Small intestine (tissue), 16 donors: ENCODE measurements at places on chromosomes 2 and 18.

DNA sequence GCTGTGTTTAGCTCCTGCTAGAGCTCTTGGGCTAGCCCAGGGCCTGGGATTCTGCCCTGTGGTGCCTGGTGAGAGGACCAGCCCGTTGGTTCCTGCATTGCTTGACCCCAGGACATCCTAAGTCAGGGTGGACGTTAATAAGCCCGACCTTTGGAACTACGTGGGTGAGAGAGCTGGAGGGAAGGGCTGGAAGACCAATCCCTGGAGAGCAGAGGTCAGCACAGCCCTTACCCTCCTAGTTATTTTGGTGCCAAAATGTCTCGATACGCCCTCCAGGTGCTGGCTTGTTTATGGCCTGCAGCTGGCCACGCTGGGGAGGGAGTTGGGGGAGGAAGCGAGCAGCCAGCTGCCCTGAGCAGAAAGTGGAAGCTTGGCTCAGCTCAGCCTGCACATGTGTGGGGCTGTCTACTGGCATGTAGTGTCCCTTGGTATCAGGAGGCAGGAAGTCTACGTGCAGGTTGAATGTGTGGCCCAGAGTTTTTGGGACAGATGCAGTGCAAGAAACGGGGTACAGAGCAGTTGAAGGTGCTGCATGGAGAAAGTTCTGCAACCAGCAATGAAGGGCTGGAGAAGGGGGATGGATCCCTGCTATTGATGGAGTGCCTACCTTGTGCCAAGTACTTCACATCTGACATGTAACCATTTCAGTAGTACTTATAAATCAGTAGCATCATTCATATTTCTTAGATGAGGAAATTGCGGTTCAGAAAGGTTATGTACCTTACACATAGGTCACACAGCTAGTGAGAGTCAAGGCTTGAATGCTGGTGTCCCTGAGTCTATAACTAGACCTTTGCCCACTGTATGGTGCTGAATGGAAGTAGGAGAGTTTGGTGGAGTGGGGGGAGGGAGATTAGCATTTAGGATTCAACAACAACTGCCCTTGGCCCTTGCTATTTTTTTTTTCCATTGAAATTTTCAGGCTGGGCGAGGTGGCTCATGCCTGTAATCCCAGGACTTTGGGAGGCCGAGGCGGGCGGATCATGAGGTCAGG lies 5.0 kb upstream of the DGKD start:
- DNase-seq = peak; percentile 81

DNA sequence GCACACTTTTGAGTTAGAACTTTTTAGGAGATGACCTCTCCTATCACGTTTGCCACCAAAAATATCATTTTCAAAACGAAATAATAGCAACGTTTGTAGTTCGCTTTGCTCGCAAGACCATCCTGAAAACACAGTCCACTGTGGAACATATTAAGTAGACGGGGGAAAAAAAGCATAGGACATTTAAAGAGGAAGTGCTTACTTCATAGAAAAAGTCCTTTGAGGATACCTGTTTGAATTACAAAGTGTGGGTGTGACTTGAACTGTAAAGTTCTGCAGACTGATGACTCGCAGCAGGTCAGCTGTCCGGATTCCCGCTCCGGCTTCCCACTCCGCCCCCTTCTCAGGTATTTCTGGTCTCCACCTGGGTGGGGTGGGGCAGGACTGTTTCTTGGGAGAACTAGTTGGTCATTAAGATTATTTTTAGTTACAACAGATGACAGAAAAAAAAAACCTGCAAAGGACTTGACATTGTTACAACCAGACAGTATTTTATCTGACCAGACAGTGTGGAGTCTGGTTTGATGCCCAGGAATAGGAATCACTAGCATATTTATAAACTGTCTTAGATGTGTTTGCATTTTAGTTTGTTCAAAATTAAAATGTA lies 13.3 kb downstream of the CNOT11 start:
- peak; percentile 84 for DNase-seq

DNA sequence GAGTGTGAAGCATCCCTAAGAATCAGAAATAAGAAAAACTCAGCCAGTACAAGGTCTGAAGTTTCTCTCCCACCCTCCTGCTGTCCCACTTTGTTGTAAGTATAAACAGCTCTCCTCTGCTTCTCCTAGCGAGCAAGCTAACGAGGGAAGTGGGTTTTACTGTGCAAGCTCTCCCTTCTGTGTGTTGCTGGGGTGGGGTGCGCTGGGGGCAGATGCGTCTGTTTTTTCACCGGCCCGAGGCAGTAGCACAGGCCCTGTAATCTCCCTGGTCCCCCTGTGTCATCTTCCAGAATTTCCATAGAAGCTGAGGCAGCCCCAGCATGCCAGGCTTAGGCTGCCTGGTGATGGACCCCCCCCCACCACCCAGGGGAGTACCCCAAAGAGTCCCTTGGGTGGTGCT lies 9.4 kb upstream of the CXCR4 start:
- DNase-seq = no peak

DNA sequence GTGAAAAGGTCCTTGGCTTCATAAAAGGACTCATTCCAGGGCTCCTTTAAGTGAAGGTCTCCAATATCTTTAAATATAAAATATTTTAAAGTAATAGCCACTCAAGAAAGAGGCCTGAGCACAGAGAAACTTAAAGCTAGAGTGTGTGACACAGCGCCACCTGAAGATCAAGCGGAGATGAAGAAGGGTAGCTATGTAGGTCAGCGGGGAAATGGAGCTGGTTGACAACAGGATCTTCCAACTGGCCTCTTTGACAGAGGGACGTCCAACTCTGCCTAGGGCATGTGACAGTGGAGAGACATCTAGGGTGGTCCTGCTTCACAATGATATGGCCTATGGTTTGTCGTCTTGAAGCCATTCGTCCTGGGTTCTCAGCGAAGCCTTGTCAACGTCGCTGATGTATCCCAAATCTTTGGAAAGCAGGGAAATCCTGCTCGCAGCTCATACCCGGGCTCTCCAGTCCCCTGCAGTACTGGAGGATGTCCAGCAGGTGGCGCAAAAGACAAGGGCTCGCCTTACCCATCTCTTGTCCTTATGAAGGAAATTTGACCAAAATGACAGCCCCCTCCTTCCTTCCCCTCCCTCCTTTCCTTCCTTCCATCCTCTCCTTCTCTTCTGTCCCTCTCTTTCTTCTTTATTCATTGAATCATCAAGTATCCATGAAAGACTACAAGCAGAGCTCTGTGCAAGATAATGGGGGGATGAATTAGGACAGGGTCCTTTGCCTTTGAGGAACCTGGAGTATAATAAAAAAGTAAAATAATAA lies 59.6 kb downstream of the LONRF2 start:
- peak; percentile 59 for DNase-seq

GRCh38 chr18:22177327-22177871 lies 8.0 kb downstream of the GATA6 start:
- no peak for DNase-seq

- no peak for DNase-seq
These were observed 105.0 kb downstream of the GPD2 start for GRCh38 chr2:156541229-156541628.

GRCh38 chr18:59685501-59685900 lies 11.7 kb downstream of the CCBE1 start:
- no peak for DNase-seq

GRCh38 chr2:215657844-215658243 lies 222.0 kb upstream of the FN1 start:
- DNase-seq = no peak

- no peak for DNase-seq
These were observed 61.7 kb downstream of the TET3 start for GRCh38 chr2:74046441-74046840.

- DNase-seq = no peak
These were observed 44.3 kb downstream of the L3MBTL4 start for GRCh38 chr18:6370410-6370809.

DNA sequence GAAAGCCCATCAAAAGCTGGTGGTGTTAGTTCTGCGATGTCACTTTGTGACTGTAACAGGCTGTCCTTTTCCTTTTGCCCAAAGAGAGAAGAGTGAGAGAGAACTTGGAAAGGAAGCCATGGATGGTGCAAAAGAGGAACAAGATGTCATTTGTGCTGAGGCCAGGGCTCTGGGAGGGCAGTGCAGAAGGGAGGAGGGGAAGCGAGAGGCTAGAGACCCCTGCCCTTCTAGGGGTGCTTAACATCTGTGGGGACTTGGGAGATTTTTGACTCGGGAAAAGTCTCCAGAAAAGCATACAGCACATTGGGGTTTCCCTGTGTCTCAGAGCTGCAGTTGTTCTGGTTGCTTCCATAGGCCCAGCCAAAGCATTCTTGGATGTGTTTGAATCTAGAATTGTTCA lies 49.6 kb downstream of the ZBTB7C start:
- DNase-seq = no peak

DNA sequence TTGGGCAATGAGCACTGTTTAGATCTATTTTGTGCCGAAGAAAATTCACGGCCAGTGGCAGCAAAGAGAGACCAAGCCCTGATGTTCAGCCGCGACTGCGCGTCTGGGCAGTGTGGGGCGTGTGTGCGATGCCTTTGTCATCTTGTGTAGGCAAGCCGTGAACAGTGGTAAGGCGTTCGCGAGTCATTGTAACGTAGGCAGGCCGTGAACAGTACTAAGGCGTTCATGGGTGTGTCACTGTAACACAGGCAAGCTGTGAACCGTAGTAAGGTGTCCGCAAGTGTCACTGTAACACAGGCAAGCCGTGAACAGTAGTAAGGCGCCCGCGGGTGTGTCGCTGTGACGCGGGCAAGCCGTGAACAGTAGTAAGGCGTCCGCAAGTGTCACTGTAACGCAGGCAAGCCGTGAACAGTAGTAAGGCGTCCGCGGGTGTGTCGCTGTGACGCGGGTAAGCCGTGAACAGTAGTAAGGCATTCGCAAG lies 99.9 kb downstream of the NFATC1 start:
- DNase-seq = no peak

DNA sequence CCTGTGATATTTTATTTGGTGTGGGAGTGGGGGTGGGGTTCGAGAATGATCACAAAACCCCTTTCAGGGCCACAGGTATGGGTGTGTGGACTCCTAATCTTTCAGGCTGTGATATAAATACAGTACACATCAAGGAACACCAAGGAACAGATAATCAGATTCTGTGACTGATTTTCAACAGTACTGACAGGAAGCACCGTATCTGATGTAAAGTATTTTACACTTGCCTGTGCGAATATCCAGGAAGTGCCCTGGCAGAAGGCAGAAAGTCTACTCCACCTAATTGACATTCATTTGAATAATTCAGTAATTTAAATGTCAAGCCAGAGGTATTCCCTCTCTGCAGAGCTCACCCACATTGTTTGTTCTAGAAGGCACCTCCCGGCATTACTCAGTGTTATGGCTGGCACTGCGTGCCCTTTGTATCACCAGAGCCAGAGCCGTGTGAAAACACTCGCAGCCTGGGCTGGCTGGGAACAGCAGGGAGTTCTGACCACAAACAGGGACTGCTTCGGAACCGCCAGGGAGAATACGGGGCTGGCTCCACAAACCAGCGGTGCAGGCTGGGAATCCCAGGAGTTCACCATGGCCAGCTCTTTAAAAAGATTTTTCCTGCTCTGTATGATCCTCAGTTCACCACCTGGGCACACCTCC lies 91.8 kb downstream of the ACVR1 start:
- DNase-seq = peak; percentile 89

DNA sequence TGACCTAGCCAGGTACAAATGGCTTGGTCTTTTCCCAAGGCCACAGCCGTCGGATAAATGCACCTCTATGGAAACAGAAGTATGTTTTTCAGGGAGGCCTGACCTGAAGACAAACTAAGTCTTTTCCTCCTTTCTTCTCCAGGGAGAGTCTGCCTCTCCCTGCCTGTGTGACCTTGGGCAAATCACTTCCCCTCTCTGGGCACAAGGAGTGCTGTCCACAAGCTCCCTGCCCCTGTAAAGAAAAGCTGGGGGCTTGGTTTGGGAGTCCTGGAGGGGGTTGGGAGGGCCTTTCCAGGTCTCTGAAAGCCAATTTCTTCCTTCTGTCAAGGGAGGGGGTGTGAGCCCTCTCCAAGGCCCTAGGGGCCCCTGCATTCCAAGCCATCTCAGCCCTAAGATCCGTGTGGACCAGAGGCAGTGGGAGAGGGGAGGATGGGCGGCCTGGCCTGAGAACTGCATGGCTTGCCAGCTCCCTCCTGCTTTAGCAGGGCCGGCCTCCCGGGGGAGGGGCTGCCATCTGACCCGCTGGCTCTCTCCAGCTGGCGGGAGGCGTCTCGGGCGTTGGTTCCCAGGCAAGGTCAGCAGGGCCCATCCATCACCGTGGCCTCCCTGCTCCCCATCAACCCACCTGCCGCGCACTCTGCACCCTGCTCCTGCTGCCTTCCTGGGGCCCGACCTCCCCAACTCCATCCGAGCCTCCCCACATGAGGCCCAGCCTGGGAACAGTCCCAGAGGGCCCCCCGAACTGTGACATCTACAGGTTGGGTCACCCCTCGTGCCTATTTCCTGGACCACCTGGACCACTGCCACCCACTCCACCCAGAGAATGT lies 61.4 kb downstream of the SMAD7 start:
- no peak for DNase-seq

DNA sequence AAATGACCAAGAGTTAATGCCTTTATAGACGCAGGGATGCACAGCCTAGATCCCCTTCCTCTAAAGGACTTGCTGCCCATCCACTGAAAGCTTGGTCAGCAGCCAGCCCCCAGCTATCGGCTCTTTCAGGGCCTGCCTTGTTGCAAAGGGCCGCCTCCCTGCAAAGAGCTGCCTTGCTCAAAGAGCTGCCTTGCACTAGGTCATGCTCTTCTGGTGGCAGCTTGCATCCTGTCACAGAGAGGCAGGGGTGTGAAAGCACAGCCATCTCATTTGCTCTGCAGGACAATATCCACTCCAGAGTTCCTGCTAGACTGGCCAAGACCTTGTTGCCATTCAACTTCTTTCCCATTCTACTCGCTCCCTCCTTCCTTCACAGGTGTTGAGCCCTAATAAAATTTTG lies 137.1 kb downstream of the MCFD2 start:
- DNase-seq = no peak

DNA sequence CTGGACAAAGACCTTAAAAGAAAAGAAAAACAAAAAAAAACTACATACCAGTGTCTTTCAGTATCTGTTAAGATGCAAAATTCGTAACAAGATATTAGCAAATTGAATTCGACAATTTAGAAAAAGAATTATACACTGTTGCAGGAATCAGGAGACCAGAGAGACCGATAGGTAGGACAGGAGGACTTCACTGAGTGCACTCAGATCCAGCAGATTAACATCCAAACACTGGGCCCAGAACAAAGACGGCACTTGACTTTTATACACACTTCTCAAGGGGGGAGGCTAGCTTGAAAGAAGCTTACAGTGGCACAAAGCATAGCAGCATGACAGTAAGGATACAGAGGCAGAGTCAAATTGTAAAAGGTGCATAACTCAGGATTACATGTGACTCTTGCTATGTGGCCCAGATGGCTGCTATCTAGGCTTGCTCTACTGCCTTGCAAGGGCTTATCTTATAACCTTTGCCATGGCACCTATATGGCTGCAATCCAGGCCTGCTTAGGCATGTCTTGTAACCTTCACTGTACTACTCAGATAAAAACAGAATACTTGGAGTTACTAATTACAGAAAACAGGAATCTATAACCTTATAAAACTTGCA lies 507.3 kb upstream of the LRRTM4 start:
- no peak for DNase-seq

- no peak for DNase-seq
These were observed 31.7 kb upstream of the TTC32 start for GRCh38 chr2:19933351-19933981.

GRCh38 chr2:100460904-100461530 lies 9.3 kb upstream of the NMS start:
- peak; percentile 7 for DNase-seq

GRCh38 chr18:23825978-23826405 lies 136.7 kb downstream of the LAMA3 start:
- no peak for DNase-seq

- peak; percentile 41 for DNase-seq
These were observed at the start of gene CCDC141 for GRCh38 chr2:179049546-179050311. TSS of gene CCDC141 (minus strand) at chr2:179050137. CDS start at chr2:179049941, 196 bp downstream.
